ENCODE measurements at places on chromosomes 1 and 21.
A peak's percentile ranks its signal among the peaks of the same experiment; 100 is the strongest.

GRCh38 chr1:2174348-2175054, 20.1 kb downstream of the FAAP20 start:
- peak; percentile 84 for DNase-seq

DNA sequence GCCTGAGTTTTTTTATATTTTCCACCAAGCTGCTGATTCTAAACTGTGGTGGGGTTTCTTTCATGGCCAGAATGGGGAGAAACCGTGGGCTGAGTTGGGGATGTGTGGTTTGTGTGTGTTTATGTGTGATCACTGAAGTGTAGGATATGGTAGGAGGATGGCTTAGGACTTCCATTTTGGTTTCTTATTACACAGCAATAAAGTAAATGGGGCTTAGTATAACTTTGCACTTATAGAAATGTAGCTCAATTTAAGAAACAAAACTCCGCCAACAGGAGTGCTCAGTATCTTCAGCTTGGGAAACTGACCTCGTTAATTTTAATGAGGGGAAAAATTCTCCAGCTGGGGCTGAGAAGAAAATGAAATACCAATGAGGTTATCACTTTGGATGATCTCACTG, 77.8 kb downstream of the PBX1 start:
- DNase-seq, result no peak

DNA sequence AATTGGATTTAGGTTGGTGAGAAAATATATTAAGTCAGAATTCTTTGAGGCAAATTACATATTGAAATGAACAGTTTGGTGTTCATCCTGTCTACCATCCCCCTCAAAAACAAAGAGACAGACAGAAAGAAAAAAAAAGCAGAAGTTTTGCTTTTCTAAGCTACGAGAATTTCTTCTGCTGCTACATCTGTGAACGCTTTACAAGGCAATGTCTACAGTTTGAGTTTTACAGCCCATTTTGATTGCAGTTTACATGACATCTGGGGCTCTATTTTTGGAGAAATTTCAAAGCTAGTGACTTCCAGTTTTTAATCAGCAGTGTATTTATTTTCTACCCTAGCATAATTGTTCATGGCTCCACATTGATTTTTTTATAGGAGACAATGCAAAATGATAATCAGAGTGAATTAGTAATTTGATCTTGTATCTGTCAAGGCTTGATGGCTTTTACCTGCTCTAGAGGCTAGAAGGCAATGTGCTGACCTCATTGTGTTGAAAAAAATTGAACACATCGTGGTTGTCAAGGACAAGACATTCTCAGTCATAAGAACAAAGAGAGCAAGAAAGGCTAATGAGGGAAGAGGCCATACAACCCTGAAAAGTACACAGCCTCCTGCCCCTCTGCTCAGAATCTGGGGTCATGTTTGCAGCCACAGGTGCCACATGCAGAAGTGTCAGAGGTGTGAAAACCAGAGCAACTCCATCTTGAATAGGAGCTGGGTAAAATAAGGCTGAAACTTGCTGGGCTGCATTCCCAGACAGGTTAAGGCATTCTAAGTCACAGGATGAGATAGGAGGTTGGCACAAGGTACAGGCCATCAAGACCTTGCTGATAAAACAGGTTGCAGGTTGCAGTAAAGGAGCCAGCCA, 201.0 kb upstream of the CAMK1G start:
- no peak for DNase-seq

DNA sequence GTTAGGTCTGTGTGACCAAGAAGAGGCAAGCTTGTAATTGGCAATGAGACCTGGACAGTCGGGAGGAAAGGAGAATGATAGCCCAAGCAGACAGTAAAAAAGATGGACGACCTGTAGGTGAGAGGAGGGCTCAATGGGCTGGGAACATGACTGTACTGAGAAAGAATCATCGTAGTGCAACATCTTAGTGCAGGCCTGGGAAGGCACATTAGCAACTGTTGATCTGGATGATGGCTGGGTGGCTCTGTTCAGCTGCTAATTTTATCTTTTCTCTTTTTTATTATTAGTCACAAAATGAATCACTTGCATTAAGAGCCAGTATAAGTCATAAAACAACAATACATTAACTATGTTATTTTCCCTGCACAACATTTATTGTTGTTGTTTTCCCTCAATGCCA, 32.9 kb downstream of the IFI44 start:
- no peak for DNase-seq

- DNase-seq, result no peak
Observed at GRCh38 chr1:147850737-147851136, 51.9 kb upstream of the GJA8 start.

- DNase-seq, result no peak
Observed at GRCh38 chr1:114455102-114455785, 55.8 kb downstream of the TRIM33 start.

DNA sequence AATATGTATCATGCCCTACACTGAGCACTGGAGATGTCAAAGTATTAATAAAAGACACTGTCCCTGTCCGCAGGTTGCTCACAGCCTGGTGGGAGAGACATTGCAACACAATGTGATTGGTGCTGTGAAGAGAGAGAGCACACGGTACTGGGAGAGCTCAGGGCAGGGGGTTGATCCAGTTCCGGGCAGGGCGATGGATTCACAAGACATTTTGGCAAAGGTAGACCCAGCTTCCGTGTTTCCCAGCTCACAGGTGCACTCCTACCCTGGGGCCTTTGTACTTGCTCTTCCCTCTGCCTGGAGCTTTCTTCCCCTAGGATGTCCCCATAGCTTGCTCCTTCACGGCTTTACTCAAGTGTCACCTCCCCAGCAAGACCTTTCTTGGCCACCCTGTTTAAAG, 1.4 kb downstream of the PLA2G5 start:
- no peak for DNase-seq

DNA sequence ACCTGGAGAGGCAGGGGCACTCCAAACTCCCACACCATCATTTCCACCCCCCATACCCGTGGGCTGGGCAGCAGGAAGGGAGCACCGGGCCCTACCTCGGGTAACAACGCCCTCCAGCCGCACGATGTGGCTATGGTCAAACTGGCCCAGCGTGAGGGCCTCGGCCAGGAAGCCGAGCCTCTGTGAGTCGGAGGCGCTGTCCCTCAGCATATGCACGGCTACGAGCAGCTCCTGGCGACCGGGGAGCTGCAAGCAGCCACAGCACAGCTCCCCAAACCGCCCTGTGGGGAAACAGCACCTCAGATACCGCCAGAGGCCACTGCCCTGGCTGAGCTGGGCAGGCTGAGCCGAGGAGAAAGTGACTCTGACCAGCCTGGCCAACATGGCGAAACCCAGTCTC, 29.2 kb downstream of the CDCA8 start:
- DNase-seq, result peak; percentile 28

Data from WTC11 (cell line).